ENCODE measurements at places on chromosomes 6 and 20.
A peak's percentile ranks its signal among the peaks of the same experiment; 100 is the strongest.

GRCh38 chr20:32289661-32290431 lies 12.4 kb downstream of the KIF3B start:
- no peaks in the 10 kb centered on the region for H3K36me3 ChIP-seq
- peaks cover 52% of the 10 kb centered on the region for H3K4me1 ChIP-seq
- DNase-seq: peak; percentile 90
- no peaks in the 10 kb centered on the region for H3K27me3 ChIP-seq

DNA sequence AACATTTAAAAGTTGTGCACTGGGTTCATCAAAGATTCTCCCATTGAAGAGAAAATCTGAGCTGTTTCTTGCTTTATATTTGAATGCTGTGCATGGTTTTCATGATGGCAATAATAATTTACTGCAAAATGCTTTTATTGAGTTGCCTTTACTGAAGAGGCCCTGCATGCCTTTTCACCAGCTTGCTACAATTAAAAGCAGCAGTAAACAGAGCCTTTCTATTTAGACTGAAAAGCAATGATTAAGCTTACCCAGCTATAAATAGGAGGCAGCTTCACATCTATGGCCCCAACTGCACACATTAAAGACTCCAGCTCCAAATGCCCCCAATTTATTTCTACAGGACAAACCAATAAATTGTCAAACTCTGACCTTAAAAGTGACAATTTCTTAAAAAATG lies 70.3 kb downstream of the ANKEF1 start:
- no peak for DNase-seq
- no peaks in the 10 kb centered on the region for H3K27me3 ChIP-seq
- H3K4me1 ChIP-seq: no peaks in the 10 kb centered on the region
- no peak overlapping the region for H3K4me3 ChIP-seq
- no peak overlapping the region for H3K27ac ChIP-seq

GRCh38 chr6:93794166-93794565 lies 374.8 kb upstream of the EPHA7 start:
- DNase-seq: no peak
- no peaks in the 10 kb centered on the region for H3K4me1 ChIP-seq
- H3K27me3 ChIP-seq: no peaks in the 10 kb centered on the region
- H3K27ac ChIP-seq: no peak overlapping the region

DNA sequence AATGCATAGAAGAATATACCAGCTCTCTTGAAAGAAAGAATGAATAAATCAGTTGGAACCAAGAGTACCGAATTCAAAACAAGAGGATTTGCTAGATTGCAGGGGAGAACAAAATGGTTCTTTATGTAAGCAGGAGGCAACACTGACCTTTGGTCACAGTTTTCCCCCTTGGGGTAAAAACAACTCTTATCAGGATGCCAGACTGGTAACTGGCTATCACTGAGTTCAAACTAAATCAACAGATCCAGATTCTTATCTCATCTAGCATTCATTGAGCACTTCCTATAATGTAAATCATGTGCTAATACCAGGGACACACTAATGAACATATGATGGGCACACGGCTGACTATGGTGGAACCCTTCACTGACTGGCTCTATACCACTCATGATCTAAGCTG lies 4.8 kb upstream of the IL17F start:
- DNase-seq: no peak
- H3K27ac ChIP-seq: no peak overlapping the region
- peaks cover 14% of the 10 kb centered on the region for H3K4me1 ChIP-seq
- H3K4me3 ChIP-seq: no peak overlapping the region
- no peaks in the 10 kb centered on the region for H3K27me3 ChIP-seq

DNA sequence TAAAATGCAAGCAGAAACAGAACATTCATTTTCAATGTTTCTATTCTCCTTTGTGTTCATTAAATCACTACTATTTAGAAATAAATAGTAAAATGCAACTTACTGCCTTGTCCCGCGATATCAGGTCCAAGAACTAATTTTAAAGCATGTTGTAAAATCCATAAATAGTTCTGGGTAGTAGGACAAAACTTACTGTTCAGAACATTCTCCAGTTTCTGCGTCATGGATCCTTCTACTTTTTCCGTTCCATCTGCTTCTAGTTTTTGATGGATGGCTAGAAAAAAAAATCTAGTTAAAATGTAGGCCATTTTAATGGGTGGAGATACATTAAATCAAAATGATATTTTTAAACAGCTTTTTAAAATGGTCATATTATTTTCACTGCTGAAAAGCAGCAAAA lies 47.0 kb downstream of the HUS1B start:
- H3K4me3 ChIP-seq: no peak overlapping the region
- DNase-seq: no peak
- H3K4me1 ChIP-seq: peaks cover 5% of the 10 kb centered on the region
- H3K27ac ChIP-seq: no peak overlapping the region
- no peaks in the 10 kb centered on the region for H3K36me3 ChIP-seq

DNA sequence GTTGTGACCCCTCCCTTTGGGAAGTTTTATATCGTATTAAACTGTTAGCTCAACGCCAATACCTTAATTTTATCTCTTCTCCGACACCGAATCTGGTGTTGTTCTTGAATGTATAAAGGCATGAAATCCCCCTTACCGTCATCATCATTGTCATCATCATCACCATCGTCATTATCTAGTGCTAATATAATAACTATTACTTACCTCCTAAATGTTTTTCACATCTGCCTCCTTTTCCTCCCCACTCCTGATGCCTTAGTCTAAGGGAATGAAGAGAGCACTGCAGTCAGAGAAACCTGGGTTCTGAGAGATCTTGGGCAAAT lies 677 bp upstream of the ZBTB24 start:
- no peak for DNase-seq
- no peaks in the 10 kb centered on the region for H3K36me3 ChIP-seq
- peaks cover 13% of the 10 kb centered on the region for H3K4me1 ChIP-seq
- no peaks in the 10 kb centered on the region for H3K27me3 ChIP-seq
- peak overlapping the region; percentile 44 for H3K4me3 ChIP-seq

GRCh38 chr6:87670707-87671106 lies 31.3 kb downstream of the AKIRIN2 start:
- DNase-seq: no peak
- peaks cover 2% of the 10 kb centered on the region for H3K36me3 ChIP-seq
- no peaks in the 10 kb centered on the region for H3K27me3 ChIP-seq
- H3K27ac ChIP-seq: peak overlapping the region; percentile 82
- H3K4me3 ChIP-seq: no peak overlapping the region

DNA sequence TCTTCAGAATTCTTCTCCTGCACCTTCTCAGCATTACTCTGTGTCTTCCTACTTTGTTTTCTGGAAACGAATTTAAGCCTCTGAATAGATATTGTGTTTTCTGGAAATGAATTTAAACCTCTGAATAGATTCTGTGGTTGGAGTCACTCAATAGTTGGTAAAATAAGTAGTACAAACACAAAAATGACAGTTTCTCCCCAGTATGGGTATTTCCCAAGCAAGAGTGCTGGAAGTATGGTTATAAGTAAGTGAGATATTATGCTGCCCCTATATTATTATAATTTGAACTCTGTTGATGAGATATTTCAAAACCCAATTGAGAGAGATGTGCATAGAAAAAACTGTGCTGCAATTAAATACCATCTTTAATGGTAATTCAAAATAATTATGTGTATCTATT lies 94.9 kb downstream of the TINAG start:
- H3K4me3 ChIP-seq: no peak overlapping the region
- no peak for DNase-seq
- no peaks in the 10 kb centered on the region for H3K27me3 ChIP-seq
- H3K4me1 ChIP-seq: no peaks in the 10 kb centered on the region
- no peaks in the 10 kb centered on the region for H3K36me3 ChIP-seq

GRCh38 chr6:121838842-121839241 lies 403.4 kb downstream of the GJA1 start:
- DNase-seq: no peak
- no peaks in the 10 kb centered on the region for H3K27me3 ChIP-seq
- H3K4me1 ChIP-seq: no peaks in the 10 kb centered on the region

- no peaks in the 10 kb centered on the region for H3K4me1 ChIP-seq
- DNase-seq: no peak
- no peak overlapping the region for H3K4me3 ChIP-seq
- H3K36me3 ChIP-seq: no peaks in the 10 kb centered on the region
- no peak overlapping the region for H3K27ac ChIP-seq
- H3K27me3 ChIP-seq: no peaks in the 10 kb centered on the region
Measured at GRCh38 chr20:20271271-20271670, 96.6 kb upstream of the INSM1 start.

GRCh38 chr6:135955099-135955498 lies 103.6 kb downstream of the PDE7B start:
- H3K4me3 ChIP-seq: no peak overlapping the region
- H3K27ac ChIP-seq: no peak overlapping the region
- no peaks in the 10 kb centered on the region for H3K27me3 ChIP-seq
- H3K36me3 ChIP-seq: no peaks in the 10 kb centered on the region

DNA sequence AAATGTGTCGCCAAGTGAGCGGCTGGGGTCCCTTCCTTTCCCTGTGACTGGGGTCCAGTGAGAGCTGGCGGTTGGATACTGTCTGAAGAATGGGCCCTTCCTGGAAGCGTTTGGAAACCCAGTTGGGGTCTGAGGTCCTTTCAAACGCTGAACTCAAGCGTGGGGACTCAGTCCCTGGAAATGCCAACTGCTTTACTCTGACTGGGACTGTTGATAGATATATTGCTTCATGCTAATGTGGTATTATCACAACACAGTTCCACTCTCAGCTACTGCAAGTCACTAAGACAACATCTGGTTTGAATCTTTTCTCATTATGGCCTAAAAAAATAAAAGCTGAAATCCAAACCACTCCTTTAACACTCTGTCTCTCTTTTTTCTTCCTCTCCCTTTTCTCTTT lies 23.7 kb upstream of the PSMF1 start:
- DNase-seq: no peak
- H3K27me3 ChIP-seq: no peaks in the 10 kb centered on the region
- H3K36me3 ChIP-seq: no peaks in the 10 kb centered on the region
- no peak overlapping the region for H3K27ac ChIP-seq

DNA sequence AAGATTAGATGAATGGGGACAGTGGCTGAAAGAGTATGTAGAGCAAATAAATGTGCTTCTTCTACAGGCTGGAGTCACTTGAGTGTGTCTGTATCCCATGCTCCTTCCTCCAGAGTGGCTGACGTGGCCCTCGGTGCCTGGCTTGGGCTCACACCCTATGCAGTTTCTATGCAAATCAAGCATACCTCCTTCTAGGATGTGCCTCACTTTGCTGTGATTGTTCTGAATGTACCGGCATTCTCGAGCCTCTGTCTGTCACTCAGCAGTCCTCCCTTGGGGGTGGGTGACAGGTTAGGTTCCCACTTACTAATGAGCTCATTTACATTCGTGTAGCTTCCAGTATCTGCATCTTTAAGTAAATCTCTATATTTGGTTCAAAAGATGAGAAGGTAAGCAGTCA lies 55.1 kb upstream of the HDDC2 start:
- H3K4me3 ChIP-seq: no peak overlapping the region
- H3K27me3 ChIP-seq: no peaks in the 10 kb centered on the region
- no peaks in the 10 kb centered on the region for H3K36me3 ChIP-seq

DNA sequence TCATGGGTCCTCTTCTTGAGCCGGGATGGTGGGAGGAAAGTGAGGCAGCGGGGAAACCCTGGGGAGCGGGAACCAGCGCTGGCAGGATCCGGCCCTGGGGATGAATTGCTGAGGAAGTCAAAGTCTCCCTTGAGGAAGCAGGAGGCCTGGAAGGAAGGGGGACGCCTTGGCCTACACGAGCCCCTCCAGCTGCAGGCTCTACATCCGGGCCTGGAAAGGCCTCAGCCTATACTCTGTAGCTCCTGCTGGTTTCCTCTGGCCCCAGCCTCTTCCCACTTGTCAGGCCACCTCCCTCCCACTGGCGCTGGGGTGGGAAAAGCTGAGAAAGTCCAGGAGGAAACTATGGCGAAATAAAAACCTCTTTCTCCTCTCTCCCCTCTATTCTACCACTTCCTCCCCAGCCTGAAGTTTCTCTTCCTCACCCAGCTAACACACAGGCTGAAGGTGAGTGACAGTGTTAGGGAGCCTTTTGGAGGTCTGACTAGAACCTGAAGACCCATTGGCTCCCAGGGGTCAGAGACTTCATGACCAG lies 14.9 kb downstream of the TREML2 start:
- H3K36me3 ChIP-seq: no peaks in the 10 kb centered on the region
- H3K27ac ChIP-seq: no peak overlapping the region
- no peaks in the 10 kb centered on the region for H3K4me1 ChIP-seq
- H3K4me3 ChIP-seq: no peak overlapping the region

GRCh38 chr6:156710479-156710878 lies 66.7 kb upstream of the ARID1B start:
- H3K4me3 ChIP-seq: no peak overlapping the region
- H3K36me3 ChIP-seq: no peaks in the 10 kb centered on the region
- no peak for DNase-seq
- no peaks in the 10 kb centered on the region for H3K27me3 ChIP-seq
- no peaks in the 10 kb centered on the region for H3K4me1 ChIP-seq

- H3K4me1 ChIP-seq: no peaks in the 10 kb centered on the region
- no peak overlapping the region for H3K4me3 ChIP-seq
- no peaks in the 10 kb centered on the region for H3K36me3 ChIP-seq
Measured at GRCh38 chr6:35510916-35511561, 1.7 kb downstream of the TULP1 start.

- no peak for DNase-seq
- H3K4me1 ChIP-seq: no peaks in the 10 kb centered on the region
- H3K4me3 ChIP-seq: no peak overlapping the region
- H3K27me3 ChIP-seq: no peaks in the 10 kb centered on the region
Measured at GRCh38 chr6:157235600-157236039, 87.7 kb downstream of the TMEM242 start.

DNA sequence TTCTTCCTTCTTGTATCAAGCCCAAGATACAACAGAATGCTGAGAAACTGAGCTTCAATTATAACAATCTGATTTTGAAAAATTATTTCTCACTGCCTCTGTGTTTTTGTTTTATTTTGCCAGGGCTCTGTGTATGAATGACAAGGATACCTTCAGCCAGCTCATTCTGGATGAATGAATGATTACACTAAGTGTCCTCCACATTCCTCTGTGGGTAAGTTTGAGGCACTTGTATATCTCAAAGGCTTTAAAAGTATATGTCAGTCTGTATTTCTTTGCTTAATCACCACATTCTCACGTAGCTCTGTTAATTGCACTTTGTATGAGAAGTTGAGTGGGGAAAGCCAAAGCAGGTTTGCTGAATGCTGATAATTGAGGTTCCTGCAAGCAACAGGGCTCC lies 95.1 kb downstream of the TIAM2 start:
- H3K4me1 ChIP-seq: peaks cover 9% of the 10 kb centered on the region
- no peaks in the 10 kb centered on the region for H3K36me3 ChIP-seq
- H3K27ac ChIP-seq: no peak overlapping the region
- no peak for DNase-seq

GRCh38 chr6:151101816-151102694 lies 137.7 kb upstream of the AKAP12 start:
- H3K4me3 ChIP-seq: no peak overlapping the region
- no peaks in the 10 kb centered on the region for H3K4me1 ChIP-seq
- H3K27me3 ChIP-seq: no peaks in the 10 kb centered on the region
- DNase-seq: no peak
- no peaks in the 10 kb centered on the region for H3K36me3 ChIP-seq
- H3K27ac ChIP-seq: no peak overlapping the region

DNA sequence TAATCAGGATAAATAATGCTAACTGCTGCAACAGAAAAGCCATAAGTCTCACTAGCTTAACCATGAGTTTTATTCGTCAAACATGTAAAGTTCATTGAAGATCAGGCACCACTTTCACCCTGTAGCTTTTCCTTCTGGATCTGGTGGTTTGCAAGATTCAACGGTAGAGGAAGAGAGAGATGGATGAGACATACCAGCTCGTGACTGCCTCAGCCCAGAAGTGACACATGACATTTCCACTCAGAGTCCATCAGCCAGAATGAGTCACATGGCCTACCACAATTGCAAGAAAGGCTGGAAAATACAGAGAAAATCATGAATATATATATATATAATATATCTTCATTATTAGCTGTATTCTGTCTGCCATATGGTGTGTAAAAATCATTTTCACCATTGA lies 29.0 kb downstream of the SPTLC3 start:
- H3K36me3 ChIP-seq: no peaks in the 10 kb centered on the region
- no peak overlapping the region for H3K27ac ChIP-seq
- H3K4me1 ChIP-seq: no peaks in the 10 kb centered on the region
- no peaks in the 10 kb centered on the region for H3K27me3 ChIP-seq
- H3K4me3 ChIP-seq: no peak overlapping the region
